ENCODE measurements at places on chromosomes 1 and 21.
A peak's percentile ranks its signal among the peaks of the same experiment; 100 is the strongest.

GRCh38 chr1:214553142-214553710, 1.8 kb upstream of the PTPN14 start:
- no peak for DNase-seq

GRCh38 chr1:175095069-175095468, 27.4 kb downstream of the TNN start:
- DNase-seq, result no peak

DNA sequence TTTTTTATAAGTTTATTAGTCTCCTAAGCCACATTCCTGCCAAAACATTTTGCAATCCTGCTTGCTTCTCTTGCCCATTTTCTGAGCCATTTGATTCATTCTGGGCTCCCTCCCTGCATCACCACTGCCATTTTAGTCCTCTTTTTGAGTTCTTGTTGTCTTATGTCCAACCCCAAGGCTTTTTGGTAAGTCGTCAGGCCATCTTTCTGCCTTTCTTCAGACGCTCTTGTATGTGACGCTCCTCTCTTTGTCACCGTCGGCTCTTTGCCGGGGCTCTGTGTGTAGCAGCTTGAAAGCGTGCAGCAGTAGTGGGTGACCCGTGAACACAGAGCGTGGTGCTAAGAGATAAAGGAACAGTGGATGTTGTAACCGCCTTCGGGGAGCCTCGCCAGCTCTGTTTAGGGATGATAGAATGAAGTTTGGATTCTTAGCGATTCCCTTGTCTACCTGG, 14.6 kb downstream of the HUNK start:
- no peak for DNase-seq

DNA sequence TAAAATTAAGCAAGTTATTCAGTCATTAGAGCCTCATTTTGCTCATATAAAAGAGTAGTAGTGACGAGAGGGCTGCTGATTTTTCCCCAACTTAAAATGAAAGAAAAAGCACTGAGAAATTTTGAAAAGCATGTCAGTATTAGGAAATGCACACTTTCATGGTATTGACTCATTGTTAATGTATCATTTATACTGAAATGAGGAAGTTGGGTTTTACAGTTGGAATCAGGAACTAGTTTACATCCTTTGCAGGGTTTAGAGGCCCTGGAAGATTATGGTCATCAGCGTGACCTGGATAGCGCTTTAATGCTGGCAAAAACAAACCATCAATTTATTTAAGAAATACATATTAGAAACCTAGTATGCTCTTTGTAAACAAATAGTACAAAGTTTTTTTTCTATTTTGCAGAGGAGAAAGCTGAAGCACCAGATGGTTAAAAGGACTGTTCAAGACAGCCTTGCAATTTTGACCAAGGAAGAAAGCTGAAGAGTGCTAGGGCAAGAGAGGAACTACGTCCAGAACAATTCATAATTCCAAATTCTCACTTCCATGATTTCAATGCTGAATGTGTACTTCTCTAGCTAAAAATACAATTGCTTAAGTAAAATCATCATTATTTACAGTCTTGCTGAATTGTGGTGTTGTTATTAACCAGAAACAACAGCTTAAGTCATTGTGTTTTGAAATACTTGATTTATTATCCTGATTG, 94.8 kb upstream of the SGIP1 start:
- DNase-seq, result no peak

- DNase-seq, result no peak
Observed at GRCh38 chr1:206896261-206896660, 982 bp upstream of the IL24 start.

DNA sequence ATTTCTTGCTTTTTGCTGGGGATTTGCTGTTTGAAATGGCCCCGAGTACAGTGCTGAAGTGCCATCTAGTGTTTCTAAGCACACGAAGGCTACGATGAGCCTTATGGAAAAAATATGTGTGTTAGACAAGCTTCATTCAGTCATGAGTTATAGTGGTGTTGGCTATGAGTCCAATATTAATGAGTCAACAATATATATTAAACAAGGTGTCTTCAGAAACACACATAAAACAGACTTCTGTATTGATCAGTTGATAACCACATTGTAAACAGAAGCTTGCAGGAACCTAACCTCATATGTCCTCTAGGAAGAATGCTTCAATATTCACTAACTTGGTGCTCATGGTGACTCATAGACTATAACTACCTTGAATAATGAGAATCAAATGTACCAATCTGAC, 1.7 kb upstream of the GJB5 start:
- no peak for DNase-seq

GRCh38 chr1:93601686-93602085, 80.0 kb downstream of the BCAR3 start:
- DNase-seq, result no peak

- no peak for DNase-seq
Observed at GRCh38 chr1:85244271-85245061, 15.0 kb downstream of the C1orf52 start.

- no peak for DNase-seq
Observed at GRCh38 chr1:10724052-10724494, 72.4 kb downstream of the CASZ1 start.

DNA sequence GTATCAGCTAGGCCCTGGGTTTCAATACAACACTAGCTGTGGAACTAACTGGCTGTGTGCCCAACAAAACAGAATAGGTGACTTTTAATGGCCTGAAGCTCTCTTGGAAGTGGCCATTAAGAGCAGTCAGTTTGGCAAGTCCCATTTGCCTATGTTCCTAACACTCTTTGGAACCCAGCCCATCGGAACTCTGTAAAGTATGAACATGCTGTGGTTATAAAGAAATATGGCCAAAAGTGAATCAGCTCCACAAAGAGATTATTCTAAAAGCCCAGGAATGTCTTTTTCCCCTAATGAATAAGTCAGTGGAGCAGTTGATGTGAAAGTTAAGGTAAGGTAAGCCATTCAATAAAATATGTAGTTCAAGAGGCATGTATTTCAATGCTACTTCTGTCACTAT, 223.7 kb upstream of the ADAMTS5 start:
- DNase-seq, result no peak

DNA sequence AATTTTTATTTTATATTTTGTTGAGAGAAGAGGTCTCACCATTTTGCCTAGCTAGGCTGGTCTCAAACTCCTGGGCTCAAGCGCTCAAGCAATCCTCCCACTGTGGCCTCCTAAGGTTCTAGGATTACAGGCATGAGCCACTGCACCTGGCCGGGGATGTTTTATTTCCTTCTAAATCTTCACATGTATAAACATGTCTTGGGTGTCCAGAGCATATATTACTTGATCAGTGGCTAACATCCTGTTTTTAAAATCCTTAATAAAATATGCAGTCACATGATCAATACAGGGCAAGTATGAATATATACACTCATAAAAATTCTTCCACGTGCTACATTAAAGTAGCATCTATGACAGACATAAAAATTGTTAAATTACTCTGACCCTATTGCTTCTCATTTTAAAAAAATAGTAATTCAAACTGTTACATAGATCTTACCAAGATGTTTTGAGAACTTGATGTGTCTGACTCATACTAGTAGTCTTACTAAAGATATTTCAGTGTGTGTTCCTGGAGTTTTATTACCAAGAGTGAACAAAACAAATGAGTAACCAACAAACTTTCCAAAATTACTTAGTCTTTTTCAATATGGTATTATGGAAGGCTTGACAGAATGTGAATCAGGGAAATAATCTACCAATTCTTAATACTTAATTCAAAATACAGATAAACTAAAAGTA, 222.5 kb downstream of the SLC45A1 start:
- no peak for DNase-seq

GRCh38 chr1:209831615-209832014, 3.8 kb downstream of the UTP25 start:
- DNase-seq, result no peak

DNA sequence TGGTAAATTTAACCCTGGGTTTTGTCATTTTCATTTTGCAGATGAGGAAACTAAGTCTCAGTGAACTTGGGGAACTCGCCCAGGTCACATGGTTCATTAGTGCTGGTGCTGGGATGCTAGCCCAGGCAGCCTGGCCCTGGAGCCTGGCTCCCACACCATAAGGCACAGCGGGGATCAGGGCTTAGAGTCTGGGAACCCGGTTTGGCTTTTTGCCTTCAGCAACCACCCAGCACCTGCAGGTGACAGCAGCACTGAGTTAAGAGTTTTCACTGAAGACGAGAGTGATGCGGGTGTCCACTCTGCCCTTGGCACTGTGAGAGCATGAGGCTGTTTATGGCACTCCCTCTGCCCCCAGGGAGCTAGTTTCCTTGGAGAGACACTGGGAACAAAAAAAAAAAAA, 18.4 kb upstream of the CD101 start:
- no peak for DNase-seq

- no peak for DNase-seq
Observed at GRCh38 chr1:8862528-8862927, 16.0 kb downstream of the ENO1 start.

DNA sequence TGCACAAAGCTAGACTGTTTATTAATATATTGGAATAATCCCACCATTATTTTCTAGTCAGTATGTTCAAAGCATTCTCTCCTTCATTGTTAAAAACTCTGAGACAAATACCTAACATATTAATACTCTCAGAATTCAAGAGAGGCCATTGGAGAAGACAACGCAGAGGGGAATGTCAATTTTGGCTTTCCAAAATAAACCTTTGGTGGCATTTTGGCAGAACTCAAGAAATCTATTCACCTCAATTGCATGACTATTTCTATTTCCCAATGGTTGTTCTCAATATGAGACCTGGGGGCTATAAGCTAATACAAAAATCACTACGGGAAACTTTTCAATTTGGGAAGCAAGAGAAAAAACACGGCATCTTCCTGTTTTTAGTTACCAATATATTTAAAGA, 58.5 kb downstream of the RUSC1 start:
- no peak for DNase-seq

DNA sequence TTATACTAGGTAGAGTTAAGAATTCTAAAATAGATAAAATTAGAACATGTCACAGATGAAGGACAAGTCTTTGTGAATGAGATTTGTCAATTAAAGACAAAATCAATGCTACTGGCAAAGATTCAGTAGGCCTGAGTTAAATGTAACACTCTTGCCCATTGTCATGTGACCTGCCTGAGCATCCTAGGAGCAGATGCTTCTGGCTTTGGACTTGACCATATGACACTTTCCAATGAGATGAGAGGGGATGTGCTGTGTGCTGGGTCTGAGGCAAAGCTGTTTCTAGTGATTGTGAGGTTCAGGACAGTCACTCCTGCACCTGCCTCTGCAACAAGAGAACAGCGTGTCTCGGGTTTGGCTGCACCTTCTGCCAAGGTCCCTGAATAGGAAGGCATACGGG, 144.9 kb downstream of the HIVEP3 start:
- DNase-seq, result no peak

- no peak for DNase-seq
Observed at GRCh38 chr1:67105508-67105907, 29.3 kb downstream of the C1orf141 start.

DNA sequence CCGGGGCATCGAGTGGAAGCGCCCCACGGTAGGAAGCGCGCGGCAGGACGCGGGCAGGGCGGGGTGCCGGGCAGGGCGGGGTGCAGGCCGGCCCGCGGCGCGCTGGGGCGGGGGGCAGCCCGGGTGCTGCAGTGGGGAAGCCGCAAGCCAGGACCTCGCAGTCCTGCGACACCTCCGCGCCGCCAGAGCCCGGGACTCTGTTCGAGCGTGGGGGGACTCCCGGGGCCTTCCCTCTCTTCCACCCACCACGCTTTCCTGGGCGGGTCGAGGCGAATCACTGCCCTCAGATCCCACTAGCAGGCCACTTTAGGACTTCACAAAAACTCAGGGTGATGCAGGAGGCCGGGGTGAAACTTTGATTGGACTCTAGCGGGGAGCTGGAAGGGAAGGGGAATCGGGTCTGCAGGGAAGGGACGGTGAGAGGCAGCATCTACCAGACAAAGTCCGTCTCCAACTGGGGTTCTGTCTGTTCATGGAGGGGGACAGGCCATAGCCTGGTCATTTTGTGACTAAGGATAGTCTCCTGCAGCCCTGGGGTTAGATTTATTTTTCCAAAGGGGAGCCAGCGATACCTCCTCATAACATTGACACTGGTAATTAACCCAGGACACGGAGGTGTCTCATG, 623 bp downstream of the CAPN2 start:
- peak; percentile 35 for DNase-seq

DNA sequence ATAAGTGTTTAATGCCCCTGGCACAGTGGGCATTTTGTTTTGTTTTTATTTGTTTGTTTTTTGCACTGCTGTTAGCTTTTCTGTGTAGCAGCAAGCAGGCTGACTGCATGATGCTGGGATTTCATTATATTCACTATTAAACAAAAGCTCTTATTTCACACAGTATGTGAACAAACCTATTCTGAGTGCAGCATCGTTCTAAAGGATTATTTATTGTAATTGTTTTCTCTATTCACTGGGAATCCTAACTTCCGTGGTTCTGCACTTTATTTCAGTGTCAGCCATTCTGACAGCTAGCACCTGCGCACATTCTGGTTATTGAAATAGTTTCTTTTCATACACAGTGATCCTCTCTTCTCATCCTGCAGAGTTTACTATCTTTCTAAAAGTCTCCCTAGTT, 595.0 kb downstream of the NEGR1 start:
- no peak for DNase-seq

DNA sequence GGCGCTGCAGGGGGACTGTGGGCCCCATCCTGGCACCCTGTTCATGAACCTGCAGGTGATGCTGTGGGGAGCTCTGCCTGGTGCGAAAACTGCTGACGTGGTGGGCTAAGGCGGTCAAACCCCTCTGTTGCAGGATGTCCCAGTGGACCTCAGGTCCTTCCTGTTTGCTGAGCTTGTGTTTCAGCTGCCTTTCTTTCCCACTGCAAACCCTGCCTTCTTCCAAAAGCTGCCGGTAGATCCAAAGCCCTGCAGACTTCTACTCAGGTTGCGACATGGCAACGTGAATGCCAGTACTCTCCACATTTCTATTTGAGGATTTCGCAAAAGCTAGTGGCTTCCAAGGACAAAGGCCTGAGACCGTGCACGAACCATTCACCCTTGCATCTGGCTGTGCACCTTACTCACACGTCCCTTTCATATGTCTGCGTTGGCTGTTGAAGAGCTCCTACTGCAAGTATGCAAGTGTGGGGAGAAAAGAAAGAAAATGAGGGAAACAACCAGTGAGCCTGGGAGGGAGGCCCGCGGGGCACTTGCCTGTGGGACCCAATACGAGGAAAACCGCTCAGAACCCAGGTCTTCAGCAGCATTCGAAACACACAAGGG, 6.2 kb upstream of the RRP1 start:
- no peak for DNase-seq

Measured in stimulated activated naive CD4-positive, alpha-beta T cell treated with Interleukin-2 at 50 U/mL for 16 hours (primary cell).